ENCODE measurements at places on chromosomes 13 and 19.

DNA sequence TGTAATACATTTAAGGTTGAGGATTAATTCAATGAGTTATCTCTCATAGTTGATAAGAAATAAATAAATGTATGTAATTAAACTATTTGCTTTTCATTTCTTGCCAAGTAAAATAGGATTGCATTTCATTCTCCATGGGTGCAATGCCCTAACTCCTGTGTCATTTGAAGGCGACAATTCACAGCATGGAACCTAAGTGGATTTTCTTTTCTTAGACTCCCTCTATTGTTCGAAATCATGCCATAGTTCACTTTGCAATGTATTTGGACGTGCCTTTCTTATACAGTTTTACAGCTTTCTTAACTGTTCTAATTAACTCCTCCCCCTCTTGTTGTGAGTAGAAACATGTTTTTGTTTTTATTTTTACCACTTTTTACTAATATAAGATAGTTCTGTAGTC is 263.0 kb downstream of the B3GLCT start:
- DNase-seq: no peak

- no peak for DNase-seq
These were observed 19.2 kb upstream of the AKT2 start for GRCh38 chr19:40304306-40304705.

GRCh38 chr19:5948752-5949564 is 29.0 kb downstream of the RANBP3 start:
- no peak for DNase-seq

DNA sequence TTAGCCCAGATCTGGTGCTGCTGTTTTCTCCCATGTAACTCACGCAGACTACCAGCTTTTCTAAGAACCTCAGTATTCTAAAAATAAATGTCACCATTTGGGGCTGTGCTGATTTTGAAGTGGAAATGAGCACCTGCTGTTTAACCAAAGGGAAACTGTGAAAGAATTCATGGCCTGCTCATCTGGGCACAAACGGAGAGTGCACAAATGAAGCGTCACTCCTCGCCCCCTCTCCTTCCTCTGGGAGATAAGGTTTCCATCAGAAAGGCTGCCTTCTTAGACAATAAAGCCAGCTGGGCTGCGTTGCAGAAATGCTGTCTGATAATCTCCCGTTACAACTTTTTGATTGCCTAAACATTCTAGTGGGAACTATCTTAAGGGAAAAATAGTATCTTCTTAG is 73.7 kb upstream of the SLC15A1 start:
- no peak for DNase-seq

DNA sequence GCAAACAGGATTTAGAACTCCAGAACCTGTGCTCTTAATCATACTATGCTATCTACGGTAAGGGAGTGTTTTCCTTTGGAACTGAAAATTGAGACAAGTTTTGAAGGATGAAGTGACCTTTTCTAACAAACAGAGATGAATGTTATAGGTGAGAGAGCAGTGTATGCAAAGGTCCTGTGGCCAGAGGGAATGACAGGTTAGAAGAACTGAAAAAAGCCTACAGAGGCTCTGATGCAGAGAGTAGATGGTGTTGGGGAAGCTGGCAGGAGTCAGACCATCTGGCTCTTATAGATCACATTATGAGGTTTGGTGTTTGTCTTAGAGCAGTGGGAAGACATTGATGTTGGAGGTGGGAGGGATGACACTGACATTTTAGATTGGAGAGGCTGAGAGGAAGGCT is 2.0 kb downstream of the PCCA start:
- DNase-seq: no peak

DNA sequence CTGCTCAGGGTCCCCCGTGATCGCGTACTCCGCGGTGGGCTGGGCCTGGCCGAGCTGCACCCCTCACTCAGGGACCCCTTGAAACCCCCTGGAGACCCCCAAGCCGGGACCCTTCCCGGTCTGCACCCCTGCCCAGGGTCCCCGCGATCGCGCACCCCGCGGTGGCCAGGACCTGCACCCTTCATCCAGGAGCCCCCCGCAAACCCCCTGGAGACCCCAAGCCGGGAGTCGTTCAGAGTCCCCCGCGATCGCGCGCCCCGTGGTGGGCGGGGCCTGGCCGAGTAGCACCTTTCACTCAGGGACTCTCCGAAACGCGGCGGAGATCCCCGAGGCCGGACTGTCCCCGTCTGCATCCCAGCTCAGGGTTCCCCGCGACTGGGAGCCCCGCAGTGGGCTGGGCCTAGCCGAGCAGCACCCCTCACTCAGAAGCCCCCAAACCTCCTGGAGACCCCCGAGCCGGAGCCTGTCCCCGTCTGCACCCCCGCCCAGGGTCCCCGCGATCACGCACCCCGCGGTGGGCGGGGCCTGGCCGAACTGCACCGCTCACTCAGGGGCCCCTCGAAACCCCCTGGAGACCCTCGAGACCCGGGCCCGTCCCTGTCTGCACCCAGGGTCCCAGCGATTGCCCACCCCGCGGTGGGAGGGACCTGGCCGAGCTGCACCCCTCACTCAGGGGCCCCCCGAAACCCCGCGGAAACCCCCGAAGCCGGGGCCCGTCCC is 748 bp downstream of the LMNB2 start:
- DNase-seq: no peak

Data from amniotic stem cell (primary cell).